ENCODE measurements at places on chromosomes 1 and 21. TPM values are rescaled to one million over a fixed set of nuclear protein-coding genes. Genes with fewer than 3 reads are reported as not detected.

GRCh38 chr1:17826165-17826488, 71.0 kb downstream of the ACTL8 start:
- H3K4me3 ChIP-seq, result no peak overlapping the region
- H3K27me3 ChIP-seq, result peaks cover 8% of the 10 kb centered on the region
- H3K4me1 ChIP-seq, result no peaks in the 10 kb centered on the region

GRCh38 chr1:166295656-166296055, 128.9 kb upstream of the FAM78B start:
- no peak overlapping the region for H3K4me3 ChIP-seq
- H3K27ac ChIP-seq, result no peak overlapping the region
- H3K4me1 ChIP-seq, result no peaks in the 10 kb centered on the region
- no peak for DNase-seq
- no peaks in the 10 kb centered on the region for H3K27me3 ChIP-seq

- peaks cover 16% of the 10 kb centered on the region for H3K4me1 ChIP-seq
- H3K27me3 ChIP-seq, result no peaks in the 10 kb centered on the region
- DNase-seq, result no peak
These were observed 11.2 kb downstream of the DCST2 start for GRCh38 chr1:155022136-155022926.

- H3K27me3 ChIP-seq, result no peaks in the 10 kb centered on the region
- H3K4me1 ChIP-seq, result no peaks in the 10 kb centered on the region
- H3K4me3 ChIP-seq, result no peak overlapping the region
- no peak overlapping the region for H3K27ac ChIP-seq
- H3K36me3 ChIP-seq, result peaks cover 63% of the 10 kb centered on the region
These were observed 71.5 kb downstream of the VPS26C start for GRCh38 chr21:37195610-37196009.

DNA sequence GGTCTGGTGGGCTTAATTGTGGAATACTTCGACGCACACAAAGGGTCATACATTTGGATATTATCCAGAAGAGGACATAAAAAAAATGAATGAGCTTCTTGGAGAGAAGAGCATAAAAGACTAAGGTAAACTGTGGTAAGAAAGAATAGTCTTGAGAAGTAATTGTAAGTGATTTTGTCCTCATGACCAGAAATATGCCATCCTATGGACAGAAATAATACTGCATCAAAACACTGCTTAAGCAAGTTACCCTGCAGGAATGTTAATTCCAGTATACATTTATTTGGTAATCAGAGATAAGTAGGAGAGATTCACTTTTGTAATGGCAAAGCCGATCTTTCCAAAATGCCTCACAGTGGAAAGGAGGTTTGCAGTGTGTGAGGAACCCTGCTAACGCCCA, 111.9 kb downstream of the NRIP1 start:
- no peaks in the 10 kb centered on the region for H3K27me3 ChIP-seq
- H3K27ac ChIP-seq, result no peak overlapping the region
- no peak overlapping the region for H3K4me3 ChIP-seq
- H3K36me3 ChIP-seq, result no peaks in the 10 kb centered on the region

DNA sequence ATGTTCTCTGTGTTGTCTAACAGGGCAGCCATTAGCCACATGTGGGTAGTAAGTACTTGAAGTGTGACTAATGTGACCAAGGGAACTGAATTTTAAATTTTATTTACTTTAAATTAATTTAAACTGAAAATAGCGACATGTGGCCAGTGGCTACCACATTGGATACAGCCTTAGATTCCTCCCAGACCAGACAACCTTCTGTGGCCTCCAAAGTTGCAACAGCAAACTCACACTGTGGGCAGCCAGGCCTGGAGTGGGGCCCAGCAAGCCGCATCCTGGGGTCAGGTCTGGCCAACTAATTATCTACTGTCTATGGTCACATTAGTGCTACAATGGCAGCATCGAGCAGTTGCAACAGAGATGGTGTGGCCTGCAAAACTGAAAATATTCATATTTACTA, 11.7 kb downstream of the EIF2D start:
- no peaks in the 10 kb centered on the region for H3K4me1 ChIP-seq
- DNase-seq, result no peak
- no peak overlapping the region for H3K27ac ChIP-seq
- H3K36me3 ChIP-seq, result peaks cover 72% of the 10 kb centered on the region

DNA sequence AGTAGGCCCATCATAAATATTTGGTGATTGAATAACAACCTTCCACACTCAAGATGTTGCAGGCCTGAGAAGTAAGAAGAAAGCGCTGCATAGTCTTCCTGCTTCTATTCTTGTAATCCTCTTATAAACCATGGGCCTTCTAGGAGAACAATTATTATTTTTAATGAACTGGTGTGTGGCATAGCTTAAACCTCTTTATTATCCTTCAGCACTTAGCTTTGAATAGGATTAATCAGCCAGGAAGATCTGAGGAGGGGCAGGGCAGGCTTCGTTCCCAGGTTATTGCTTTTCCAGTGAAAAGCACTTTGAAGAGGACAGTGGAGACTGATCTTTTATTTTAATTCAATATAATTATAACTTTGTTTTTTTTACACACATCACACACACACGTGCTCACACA, 42.3 kb downstream of the KIF26B start:
- no peak for DNase-seq
- H3K27me3 ChIP-seq, result no peaks in the 10 kb centered on the region
- H3K36me3 ChIP-seq, result no peaks in the 10 kb centered on the region
- no peaks in the 10 kb centered on the region for H3K4me1 ChIP-seq

- no peaks in the 10 kb centered on the region for H3K27me3 ChIP-seq
- H3K27ac ChIP-seq, result peak overlapping the region; percentile 61
These were observed 61.3 kb downstream of the RAP1GAP start for GRCh38 chr1:21607549-21608529.

EFNA3 gene
- 9.6 TPM for polyA plus RNA-seq

LRRC53 gene
- polyA plus RNA-seq, result 0.25 TPM

GBP2 gene
- 56.9 TPM for polyA plus RNA-seq

OPRD1 gene
- 1.5 TPM for polyA plus RNA-seq

All from large intestine (tissue), 12 donors.